ENCODE measurements at places on chromosomes 1 and 21.
A peak's percentile ranks its signal among the peaks of the same experiment; 100 is the strongest.

DNA sequence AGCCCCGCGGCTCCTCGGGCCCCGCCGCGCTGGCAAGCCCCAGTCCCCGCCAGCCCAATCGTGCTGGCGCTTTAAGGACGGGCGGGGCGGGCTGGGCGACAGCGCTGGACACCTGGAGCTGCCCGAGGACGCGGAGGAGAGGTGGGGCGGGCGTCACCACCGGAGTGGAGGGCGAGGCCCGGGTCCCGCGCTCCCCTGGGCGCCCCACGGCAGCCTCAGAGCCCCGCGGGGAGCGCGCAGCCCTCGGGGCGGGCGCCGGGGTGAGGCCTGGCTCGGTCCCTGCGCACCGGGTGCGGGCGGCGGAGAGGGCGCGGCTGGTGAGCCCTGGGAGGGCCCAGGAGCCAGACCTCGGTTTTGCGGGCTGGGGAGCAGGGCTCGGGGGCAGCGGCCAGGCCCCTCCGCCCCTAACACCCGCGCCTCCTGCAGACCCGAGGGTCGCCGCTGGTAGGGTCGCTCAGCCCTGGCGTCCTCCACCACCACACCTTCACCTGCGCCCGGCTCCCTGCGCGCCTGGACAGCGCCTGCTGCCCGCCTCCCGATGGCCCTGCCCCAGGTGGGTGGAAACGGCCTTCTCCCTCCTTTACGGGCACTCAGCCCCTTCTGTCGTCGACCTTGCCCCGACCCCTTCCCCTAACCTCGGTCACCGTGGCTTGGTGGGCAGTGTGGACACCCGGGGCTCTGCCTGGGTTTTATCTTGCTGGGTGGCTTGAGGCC lies at the start of gene TMEM61:
Gene TMEM61 (plus strand): TSS at position 101 of the 714 bp plus-strand sequence. CDS start 438 bp downstream, at position 539.
- DNase-seq, result no peak

DNA sequence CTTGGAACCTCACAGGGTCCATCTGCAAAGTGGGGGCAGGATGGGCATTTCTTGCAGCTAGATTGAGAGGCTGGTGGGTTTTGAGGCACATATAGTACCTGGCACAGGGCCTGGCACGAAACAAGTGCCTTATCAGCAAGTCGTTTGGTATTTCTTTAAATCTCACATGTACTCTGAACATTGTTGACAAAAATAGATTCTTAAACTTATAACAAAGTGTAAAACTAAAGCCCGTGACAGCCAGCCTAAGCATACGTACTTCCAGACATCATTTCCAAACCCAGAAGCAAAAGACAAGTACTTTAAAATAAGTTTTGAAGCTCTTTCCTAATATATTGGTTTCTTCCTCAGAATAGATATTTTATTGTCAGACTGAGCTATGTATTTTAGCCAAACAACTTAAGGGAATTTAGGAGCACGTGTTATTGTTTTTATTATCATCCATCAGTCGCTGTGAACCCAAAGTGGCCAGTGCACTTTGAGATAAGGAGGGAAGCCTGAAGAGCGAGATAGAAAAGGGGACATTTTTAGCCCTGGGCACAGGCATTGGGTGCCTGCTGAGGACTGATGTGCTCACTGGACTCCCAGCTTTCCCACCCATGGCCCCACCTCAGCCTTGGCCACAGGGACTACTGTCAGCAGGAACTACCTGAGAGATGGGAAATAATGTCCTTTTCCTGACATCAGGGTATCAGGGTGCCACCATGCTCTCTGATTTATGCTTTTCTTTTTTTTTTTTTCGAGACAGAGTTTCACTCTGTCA lies 3.0 kb downstream of the FBLIM1 start:
- no peak for DNase-seq

GRCh38 chr21:35593000-35593502 lies 467.3 kb downstream of the SETD4 start:
- peak; percentile 45 for DNase-seq

GRCh38 chr21:45959182-45959581 lies 22.4 kb upstream of the COL6A1 start:
- DNase-seq, result no peak

DNA sequence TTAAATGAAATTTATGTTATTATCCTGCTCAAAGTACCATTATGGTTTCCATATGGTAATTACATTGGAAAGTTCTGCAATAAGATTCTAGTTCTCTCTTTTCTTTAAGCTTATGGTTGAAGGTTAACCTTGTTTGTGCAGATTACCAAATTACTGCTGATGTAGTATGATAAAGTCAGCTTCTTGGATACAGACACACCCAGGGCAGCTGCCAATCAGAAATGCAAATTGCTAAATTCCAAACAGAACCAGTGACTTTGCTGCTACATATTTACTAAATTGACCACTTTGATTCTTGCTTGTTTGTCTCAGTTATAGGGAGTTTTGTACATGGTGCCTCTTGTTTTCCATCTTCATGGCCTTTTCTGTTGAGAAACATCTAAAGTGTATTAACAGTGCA lies 26.5 kb downstream of the GNAT2 start:
- no peak for DNase-seq

DNA sequence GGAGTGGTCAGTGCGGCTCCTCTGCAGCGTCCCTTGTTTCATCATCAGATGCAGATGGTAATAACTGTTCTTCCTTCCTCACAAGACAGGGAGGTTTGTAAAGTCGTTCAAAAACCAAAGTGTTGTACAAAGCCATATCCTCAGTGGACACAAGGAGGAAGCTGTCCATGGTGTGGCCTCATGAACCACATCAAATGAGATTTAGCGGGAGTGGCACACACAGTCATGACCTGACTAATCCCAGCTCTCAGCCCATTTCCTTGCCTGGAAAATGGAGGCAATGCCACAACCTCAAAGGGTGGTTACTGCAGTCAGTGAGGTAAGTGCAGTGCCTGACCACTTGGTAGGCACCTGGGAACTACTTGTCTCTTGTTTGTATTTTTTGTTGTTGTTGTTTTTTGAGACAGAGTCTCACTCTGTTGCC lies 13.4 kb downstream of the ENTREP3 start:
- no peak for DNase-seq

- peak; percentile 32 for DNase-seq
Measured at GRCh38 chr1:27351541-27352107, 9.8 kb downstream of the SYTL1 start.

DNA sequence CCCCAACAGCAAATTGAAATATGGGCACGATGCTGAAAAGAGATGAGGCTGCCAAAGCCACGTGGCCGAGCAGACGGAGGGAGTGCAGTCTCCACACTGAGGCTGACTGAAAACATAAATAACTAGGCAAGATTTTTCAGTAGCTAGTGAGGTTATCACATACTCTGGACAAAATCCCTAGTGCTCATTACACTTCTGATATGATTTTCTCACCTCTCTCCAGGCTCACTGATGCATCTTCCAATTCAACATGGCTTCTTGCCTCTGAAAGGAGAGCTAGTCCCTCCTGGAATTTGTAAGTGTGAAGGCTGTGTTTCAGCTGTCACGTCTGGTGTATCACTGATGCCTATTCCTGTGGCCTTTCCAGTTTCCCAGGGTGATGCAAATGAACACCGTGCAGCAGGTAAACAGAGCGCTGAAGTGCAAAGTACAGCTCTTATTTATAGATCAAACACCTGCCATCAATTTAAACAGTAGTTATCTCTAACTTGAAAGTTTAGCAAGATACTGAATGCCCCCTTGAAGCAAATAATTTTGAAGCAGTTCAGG lies 656.1 kb downstream of the KIF26B start:
- DNase-seq, result no peak

GRCh38 chr1:154884869-154885701 lies 15.0 kb upstream of the KCNN3 start:
- DNase-seq, result no peak

GRCh38 chr21:17512253-17513213 lies at the start of gene CXADR:
Gene CXADR (plus strand): TSS chr21:17513043. CDS start chr21:17513130, 87 bp downstream.
- DNase-seq, result peak; percentile 45

DNA sequence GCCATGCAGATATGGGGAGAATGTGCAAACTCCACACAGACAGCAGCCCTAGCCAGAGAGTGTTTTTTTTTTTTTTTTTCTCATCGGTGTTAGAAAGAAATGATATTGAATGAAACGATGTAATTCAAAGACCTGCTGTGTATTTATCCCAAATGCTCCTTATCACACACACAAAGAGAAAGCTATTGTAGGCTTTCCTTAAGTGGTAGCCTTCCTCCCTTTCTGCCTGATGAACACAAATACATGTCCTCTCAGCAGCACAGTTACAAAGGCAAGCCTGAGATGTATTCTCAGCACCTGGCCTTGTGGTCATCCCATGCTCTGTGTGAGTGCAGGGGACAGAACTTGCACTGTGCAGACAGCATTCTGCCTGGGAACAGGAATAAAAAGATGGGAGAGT lies 93.8 kb downstream of the PLPPR5 start:
- DNase-seq, result no peak

GRCh38 chr1:29889776-29890175 lies 653.5 kb downstream of the PTPRU start:
- no peak for DNase-seq

DNA sequence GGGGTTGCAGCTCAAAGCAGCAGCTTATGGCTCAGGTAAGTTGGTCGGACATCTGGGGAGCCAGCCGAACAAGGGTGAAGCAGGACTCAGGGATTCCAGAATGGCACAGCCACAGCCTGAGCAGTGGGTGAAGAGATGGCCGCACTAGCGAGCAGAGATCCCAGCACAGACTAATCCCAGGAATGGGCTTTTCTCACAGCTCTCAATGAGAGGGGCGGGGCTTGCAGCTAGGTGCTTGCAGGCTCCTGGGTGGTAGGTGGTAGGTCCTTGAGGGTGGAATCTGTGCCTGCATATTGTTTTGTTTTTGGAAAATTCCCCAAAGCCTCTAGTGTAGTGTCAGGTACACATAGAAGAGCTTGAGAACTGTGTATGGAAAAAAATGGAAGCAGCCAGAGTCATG lies 9.0 kb downstream of the KIAA0040 start:
- DNase-seq, result no peak

GRCh38 chr1:54965624-54966340 lies 14.6 kb upstream of the TMEM61 start:
- no peak for DNase-seq

GRCh38 chr1:206754011-206754410 lies 16.6 kb upstream of the IL19 start:
- no peak for DNase-seq

DNA sequence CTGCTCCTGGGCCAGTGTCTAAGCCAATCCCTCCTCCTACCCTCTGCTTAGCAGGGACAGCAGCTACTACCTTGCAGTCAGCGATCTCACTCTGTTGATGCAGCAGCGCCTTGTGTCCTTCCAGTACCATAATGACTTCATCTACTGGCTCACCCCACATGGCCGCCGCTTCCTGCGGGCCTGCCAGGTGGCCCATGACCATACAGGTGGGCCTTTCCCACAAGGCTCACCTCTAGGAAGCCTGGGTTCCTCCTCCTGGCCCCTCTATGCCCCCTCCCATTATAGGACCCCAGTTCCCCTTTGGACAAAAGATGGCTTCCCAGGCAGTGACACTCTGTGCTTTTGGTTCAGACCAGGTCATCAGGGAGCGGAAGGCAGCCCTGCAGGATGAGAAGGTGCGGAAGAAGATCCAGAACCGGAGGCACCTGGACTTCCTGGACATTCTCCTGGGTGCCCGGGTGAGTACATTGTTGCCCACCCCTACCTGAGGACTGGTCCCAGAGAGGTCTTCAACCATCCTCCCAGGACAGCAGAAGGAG lies 15.1 kb downstream of the CYP4B1 start:
- DNase-seq, result no peak

- DNase-seq, result peak; percentile 36
Measured at GRCh38 chr1:186708694-186709097, 28.5 kb upstream of the PTGS2 start.

GRCh38 chr1:70090875-70091274 lies 114.5 kb downstream of the LRRC40 start:
- DNase-seq, result peak; percentile 47

- DNase-seq, result no peak
Measured at GRCh38 chr1:179935909-179936496, 18.6 kb upstream of the CEP350 start.

DNA sequence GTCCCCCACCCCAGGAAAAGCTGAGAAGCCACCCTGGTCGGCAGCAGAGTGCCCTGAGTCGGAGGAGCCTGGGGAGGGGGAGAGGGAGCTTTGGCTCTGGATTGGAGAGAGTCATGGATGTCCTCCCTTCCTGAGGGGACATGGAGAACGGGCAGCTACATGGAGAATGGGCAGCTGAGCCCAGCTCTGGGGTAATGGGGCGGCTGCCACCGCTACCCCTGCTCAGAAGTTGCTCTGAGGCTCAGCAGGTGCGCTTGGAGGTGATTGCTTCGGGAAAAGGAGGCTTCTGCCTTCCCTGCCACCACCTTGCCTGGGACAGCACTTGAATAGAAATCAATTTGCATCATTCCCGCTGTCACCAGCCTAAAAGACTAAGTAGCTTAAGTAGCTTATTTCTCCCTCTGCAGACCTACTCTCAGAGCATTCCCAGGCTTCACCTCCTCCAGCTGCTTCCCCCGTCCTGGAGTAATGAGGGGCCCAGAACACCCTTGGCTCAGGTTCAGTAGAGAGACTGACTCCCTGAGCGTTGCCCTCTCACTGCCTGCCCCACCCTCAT lies 8.3 kb downstream of the DISP3 start:
- no peak for DNase-seq

DNA sequence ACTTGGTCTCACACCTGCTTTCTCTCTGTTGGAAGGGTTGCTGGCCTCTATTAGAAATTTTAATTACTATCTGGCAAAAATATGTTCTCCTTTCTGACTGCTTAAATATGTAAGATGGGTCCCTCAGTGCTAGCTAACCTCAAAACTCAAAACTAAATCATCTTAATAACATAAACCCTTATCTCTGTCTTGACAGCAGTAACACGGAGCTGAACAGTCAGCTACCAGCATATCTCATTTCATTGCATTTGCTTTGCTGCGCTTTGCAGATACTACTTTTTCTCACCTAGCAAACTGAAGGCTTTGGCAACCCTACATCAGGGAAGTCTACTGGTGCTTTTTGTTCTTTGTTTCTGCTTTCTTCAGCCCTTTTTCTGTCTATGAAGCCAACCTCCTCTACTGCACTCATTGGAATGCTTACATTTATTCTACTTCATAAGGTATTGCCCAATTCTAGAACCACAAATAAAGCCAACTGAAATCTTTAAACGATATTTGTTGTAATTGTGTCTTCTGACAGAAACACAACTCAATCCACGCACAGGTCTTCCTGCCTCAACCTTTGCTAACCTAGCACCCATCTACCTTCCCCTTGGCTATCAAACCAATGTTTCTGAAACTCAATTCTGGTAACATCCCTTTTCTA lies 95.6 kb downstream of the RERE start:
- DNase-seq, result no peak

- no peak for DNase-seq
Measured at GRCh38 chr1:73662526-73662925, 535.5 kb downstream of the LRRIQ3 start.

DNA sequence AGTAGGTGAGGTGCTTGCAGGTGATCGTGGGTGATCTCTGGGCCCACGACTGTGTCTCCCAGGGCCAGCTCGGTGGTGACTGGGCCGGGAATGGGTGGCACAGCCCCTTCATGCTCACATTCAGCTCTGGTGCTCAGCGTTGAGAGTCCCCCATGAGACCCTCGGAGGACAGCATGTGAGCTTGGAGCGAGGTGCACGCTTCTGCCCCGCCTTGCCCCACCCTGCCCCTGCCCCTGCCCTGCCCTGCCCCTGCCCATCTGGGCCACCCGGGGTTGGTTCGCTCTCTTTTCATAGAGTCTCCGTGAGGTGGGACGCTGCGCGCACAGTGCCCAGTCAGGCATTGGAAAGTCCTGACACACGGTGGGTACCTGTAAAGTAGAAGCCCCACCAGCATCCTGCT lies 75.3 kb upstream of the ACTL8 start:
- no peak for DNase-seq

GRCh38 chr1:115332813-115333608 lies 5.0 kb downstream of the NGF start:
- peak; percentile 93 for DNase-seq
